Transverse colon (tissue), 4 donors: ENCODE measurements at places on chromosomes 11 and 22. TPM values are rescaled to one million over a fixed set of nuclear protein-coding genes. Genes with fewer than 3 reads are reported as not detected.

DNA sequence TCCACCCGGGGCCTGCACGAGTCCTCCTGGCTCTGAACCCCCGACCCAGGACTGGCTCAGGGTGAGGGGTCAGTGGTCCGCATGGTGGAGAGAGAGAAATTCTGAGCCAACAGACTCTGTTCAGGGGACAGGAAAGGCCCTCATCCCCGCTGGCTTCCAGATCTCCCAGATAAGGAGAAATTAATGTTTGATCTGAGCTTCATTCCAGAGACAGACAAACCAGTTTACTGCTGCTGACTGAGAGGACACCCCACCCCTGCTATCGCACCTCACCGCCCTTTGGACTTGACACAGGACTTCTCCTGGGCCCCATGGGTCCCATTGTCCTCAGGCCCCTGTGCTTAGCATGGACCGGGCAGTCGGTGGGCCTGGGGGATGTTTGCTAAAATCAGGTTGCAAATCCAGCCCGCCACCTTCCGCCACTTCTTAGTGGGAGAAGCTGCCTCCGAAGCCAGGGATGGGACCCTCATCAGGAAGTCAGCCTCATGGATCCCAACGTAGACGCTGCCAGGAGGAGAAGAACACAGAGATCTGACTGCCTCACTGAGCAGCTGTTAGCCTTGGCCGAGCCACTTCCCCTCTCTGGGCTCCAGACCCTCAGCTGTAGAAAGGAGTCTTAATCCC is 11.2 kb upstream of the UPK3A start:
- H3K27me3 ChIP-seq, result no peaks in the 10 kb centered on the region
- no peaks in the 10 kb centered on the region for H3K36me3 ChIP-seq
- H3K27ac ChIP-seq, result peak overlapping the region; percentile 69
- H3K4me1 ChIP-seq, result peaks cover 24% of the 10 kb centered on the region
- no peak overlapping the region for H3K4me3 ChIP-seq
- DNase-seq, result peak; percentile 84

NTM gene
- 0.40 TPM for total RNA-seq

- H3K4me1 ChIP-seq, result no peaks in the 10 kb centered on the region
- H3K27ac ChIP-seq, result no peak overlapping the region
- no peaks in the 10 kb centered on the region for H3K36me3 ChIP-seq
- no peaks in the 10 kb centered on the region for H3K27me3 ChIP-seq
These were observed 1069.6 kb downstream of the BRD1 start for GRCh38 chr22:48757985-48758561.

SLC5A1 gene
- total RNA-seq, result 134 TPM

- H3K4me3 ChIP-seq, result no peak overlapping the region
- peak overlapping the region; percentile 75 for H3K27ac ChIP-seq
- peaks cover 5% of the 10 kb centered on the region for H3K4me1 ChIP-seq
These were observed 18.4 kb downstream of the SYT13 start for GRCh38 chr11:45267652-45268299.

IGF2 gene
- total RNA-seq, result 8.2 TPM

- H3K27ac ChIP-seq, result no peak overlapping the region
- H3K4me1 ChIP-seq, result no peaks in the 10 kb centered on the region
- no peak for DNase-seq
- no peaks in the 10 kb centered on the region for H3K36me3 ChIP-seq
- no peaks in the 10 kb centered on the region for H3K27me3 ChIP-seq
These were observed 124.8 kb downstream of the TRPC6 start for GRCh38 chr11:101459020-101459419.

DNA sequence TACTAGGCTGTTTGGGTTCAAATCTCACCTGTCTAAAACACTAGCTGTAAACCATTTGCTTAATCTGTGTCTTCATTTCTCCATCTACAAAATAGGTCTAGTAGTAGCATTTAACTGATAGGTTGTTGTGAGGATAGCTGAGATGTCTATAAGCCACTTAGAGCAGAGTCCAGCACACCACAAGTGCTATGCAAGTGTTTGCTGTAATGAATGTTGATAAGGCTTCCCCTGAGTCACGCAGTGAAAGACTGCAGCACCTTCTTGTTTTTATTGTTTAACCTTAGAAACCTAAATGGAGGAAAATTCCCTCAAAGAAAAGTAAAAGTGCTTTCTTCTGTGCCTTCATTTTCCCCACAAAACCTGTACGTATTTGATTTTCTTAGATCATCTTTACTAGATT is 23.1 kb upstream of the LDHA start:
- H3K27ac ChIP-seq, result no peak overlapping the region
- H3K36me3 ChIP-seq, result peaks cover 5% of the 10 kb centered on the region
- no peak for DNase-seq
- no peak overlapping the region for H3K4me3 ChIP-seq
- no peaks in the 10 kb centered on the region for H3K4me1 ChIP-seq

PTPN5 gene
- total RNA-seq, result not detected

CHRDL2 gene
- total RNA-seq, result 5.6 TPM

GRCh38 chr11:27362749-27363575 is at the start of gene CCDC34:
Gene CCDC34, minus strand, starts transcription at chr11:27363215. Its CDS starts 21 bp downstream, at chr11:27363194.
- H3K27me3 ChIP-seq, result no peaks in the 10 kb centered on the region
- DNase-seq, result peak; percentile 93
- H3K27ac ChIP-seq, result peak within 1 kb of the TSS; percentile 73
- peaks cover 4% of the 10 kb centered on the region for H3K4me1 ChIP-seq

DNA sequence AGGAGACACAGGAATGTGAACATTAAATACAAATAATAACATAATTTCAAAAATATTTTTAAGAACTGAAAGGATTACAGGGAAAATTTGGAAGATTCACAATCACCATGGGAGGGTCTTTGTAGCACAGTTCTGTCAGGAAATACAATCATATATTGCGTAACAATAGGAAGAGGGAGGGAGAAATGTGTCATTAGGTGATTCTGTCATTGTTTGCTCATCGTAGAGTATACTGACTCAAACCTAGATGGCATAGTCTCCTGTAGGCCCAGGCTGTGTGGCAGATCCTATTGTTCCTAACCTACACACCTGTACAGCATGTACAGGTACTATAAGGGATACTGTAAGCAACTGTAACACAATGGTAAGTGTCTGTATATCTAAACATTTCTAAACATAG is 330.4 kb downstream of the BRD1 start:
- no peaks in the 10 kb centered on the region for H3K36me3 ChIP-seq
- H3K4me3 ChIP-seq, result no peak overlapping the region
- H3K27ac ChIP-seq, result no peak overlapping the region
- no peaks in the 10 kb centered on the region for H3K4me1 ChIP-seq
- H3K27me3 ChIP-seq, result no peaks in the 10 kb centered on the region

GRCh38 chr11:62439785-62440602 is 21.2 kb downstream of the SCGB1A1 start:
- no peaks in the 10 kb centered on the region for H3K27me3 ChIP-seq
- H3K36me3 ChIP-seq, result no peaks in the 10 kb centered on the region
- H3K27ac ChIP-seq, result peak overlapping the region; percentile 67
- H3K4me1 ChIP-seq, result peaks cover 44% of the 10 kb centered on the region

DNA sequence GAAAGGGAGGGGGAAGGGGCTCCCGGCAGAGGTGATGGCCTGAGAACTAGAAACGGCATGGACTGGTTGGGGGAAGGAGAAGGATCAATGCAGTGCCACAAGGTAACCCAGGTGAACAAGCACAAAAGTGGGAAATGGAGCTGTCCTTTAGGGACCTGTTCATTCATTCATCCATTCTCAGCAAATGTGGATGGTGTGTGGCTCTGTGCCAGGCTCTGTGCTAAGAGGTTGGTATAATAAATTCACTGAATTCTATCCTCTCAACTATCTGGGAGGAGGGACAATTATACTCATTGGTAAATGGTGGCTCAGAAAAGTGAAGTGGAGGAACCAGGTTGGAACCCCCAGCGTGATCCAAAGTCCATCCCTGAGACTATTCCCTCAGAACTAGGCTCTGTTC is 18.6 kb upstream of the ARAP1 start:
- DNase-seq, result no peak
- peaks cover 7% of the 10 kb centered on the region for H3K4me1 ChIP-seq
- no peaks in the 10 kb centered on the region for H3K36me3 ChIP-seq
- no peaks in the 10 kb centered on the region for H3K27me3 ChIP-seq
- H3K27ac ChIP-seq, result no peak overlapping the region

DNA sequence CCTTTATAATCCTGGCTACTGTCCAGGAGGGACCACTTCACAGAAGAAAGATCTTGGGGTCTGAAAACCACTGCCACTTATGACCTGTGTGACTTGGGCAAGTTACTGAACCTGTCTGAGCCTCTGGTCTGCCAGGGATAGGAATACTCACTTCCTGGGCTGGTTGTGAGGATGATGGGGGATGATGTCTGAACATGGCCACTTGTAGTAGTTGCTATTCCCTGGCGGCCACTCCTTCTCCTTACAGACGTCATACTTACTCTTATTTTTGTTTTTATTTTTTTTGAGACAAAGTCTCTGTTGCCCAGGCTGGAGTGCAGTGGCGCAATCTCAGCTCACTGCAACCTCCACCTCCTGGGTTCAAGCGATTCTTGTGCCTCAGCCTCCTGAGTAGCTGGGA is 26.1 kb downstream of the CD82 start:
- H3K4me1 ChIP-seq, result peaks cover 19% of the 10 kb centered on the region
- no peak for DNase-seq
- no peaks in the 10 kb centered on the region for H3K27me3 ChIP-seq
- H3K36me3 ChIP-seq, result no peaks in the 10 kb centered on the region
- H3K4me3 ChIP-seq, result no peak overlapping the region

DNA sequence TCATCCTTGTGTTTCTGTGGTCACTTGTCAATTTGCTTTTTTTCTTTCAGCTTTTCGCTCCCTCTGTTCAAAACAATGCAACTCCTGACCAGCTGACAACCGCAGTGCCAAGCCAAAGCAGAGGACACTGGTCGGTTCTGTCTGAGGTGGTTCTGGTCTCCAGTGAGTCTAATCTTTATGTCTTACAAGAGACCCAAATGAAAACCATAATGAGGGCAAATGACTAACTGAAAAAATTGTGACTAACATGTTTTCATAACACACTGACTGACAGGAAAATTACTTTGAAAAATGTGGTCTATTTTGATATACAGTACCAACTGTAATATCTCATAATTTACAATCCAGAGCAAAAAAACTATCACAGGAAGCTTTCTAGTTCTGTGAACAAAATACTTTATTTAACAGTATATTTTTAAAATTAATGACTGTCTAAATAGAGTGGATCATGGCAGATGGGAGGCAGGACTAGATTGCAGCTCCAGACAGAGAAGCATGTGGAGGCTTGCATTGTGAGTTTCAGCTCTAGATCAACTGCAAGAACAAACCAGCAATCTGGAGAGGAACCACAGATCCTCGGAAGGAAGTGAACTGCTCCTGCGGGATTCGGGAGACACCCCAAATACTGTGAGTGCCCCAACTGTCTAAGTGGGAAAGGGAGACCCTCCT is 311.8 kb downstream of the SBF2 start:
- no peak overlapping the region for H3K4me3 ChIP-seq
- no peaks in the 10 kb centered on the region for H3K4me1 ChIP-seq
- H3K36me3 ChIP-seq, result peaks cover 1% of the 10 kb centered on the region
- H3K27ac ChIP-seq, result no peak overlapping the region
- no peaks in the 10 kb centered on the region for H3K27me3 ChIP-seq
- no peak for DNase-seq

KCNJ4 gene
- not detected for total RNA-seq

GLYAT gene
- total RNA-seq, result not detected

MMP12 gene
- 0.55 TPM for total RNA-seq

NRIP3 gene
- not detected for total RNA-seq

ACR gene
- not detected for total RNA-seq

DNA sequence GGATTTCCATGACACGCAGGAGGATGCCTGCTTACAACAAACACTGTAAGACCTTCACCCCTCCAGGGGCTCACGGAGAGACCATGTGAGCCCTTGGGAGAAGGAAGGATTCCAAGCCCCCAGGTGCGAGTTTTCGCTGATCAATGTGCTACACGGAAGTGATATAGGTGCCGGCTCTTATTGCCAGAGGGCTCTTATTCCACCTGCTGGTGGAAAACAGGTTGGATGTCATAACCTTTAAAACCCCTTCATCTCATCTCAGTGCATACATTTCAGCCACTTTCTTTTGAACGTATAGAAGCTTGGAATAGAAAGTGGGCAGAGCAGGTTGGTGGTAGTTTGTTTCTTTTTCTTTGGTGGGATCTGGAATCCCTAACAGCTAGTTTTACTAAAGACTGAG is 25.8 kb downstream of the LAYN start:
- no peak overlapping the region for H3K4me3 ChIP-seq
- DNase-seq, result no peak
- no peaks in the 10 kb centered on the region for H3K4me1 ChIP-seq
- no peaks in the 10 kb centered on the region for H3K36me3 ChIP-seq
- H3K27me3 ChIP-seq, result no peaks in the 10 kb centered on the region
- no peak overlapping the region for H3K27ac ChIP-seq

- peaks cover under 1% of the 10 kb centered on the region for H3K27me3 ChIP-seq
- DNase-seq, result no peak
- H3K4me1 ChIP-seq, result peaks cover 6% of the 10 kb centered on the region
These were observed 36.2 kb downstream of the LIF start for GRCh38 chr22:30210235-30210909.

KDELR3 gene
- total RNA-seq, result 5.6 TPM

DNA sequence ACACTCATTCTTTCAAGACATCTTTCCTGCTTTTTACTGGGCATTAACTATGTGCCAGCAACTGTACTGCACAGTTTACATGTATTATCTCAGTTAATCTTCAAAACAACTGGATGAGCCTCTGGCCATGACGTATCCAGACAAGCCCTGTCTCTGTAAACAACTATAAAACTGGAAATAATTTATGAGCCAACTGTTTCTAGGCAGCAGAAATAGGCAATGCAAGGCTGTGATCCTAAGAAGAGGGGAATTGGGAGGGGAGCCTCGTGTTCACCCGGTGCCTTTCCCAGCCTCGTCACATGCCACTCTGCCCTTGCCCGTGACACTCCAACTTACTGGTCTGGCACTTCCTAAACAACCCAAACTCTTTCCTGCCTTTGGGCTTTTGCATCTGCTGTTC is 82.8 kb downstream of the FBXO7 start:
- no peak for DNase-seq
- peaks cover 25% of the 10 kb centered on the region for H3K4me1 ChIP-seq
- no peak overlapping the region for H3K4me3 ChIP-seq
- peak overlapping the region; percentile 9 for H3K27ac ChIP-seq
- no peaks in the 10 kb centered on the region for H3K36me3 ChIP-seq

- H3K4me3 ChIP-seq, result no peak overlapping the region
- H3K27me3 ChIP-seq, result no peaks in the 10 kb centered on the region
- H3K36me3 ChIP-seq, result no peaks in the 10 kb centered on the region
These were observed 273.0 kb downstream of the TBC1D22A start for GRCh38 chr22:47035425-47035881.

PRG2 gene
- total RNA-seq, result not detected

TMEM86A gene
- 2.6 TPM for total RNA-seq

MIAT gene
- total RNA-seq, result 4.5 TPM

DNA sequence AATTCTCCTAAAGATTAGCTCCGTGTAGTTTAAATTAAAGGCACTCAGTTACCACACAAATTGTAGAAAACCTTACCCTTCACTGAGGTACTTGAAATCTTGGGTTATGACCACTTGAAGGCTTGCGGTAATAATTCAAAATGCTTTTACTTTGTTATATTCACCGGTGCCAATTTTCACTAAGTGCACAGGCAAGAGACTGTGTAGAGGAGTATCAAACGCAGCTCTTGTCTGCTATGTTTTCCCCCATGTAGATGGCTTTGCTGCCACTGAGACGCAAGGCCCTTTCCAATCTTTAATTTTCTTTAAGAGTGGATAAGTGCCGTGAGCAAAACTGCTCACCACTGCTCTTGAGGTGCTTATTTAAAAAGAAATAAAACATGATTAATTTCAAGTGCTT is 155.8 kb downstream of the CADM1 start:
- H3K4me1 ChIP-seq, result no peaks in the 10 kb centered on the region
- H3K27me3 ChIP-seq, result no peaks in the 10 kb centered on the region
- no peak for DNase-seq
- no peak overlapping the region for H3K27ac ChIP-seq
- no peaks in the 10 kb centered on the region for H3K36me3 ChIP-seq
- no peak overlapping the region for H3K4me3 ChIP-seq
